ENCODE measurements at places on chromosomes 12 and 14.
A peak's percentile ranks its signal among the peaks of the same experiment; 100 is the strongest.

DNA sequence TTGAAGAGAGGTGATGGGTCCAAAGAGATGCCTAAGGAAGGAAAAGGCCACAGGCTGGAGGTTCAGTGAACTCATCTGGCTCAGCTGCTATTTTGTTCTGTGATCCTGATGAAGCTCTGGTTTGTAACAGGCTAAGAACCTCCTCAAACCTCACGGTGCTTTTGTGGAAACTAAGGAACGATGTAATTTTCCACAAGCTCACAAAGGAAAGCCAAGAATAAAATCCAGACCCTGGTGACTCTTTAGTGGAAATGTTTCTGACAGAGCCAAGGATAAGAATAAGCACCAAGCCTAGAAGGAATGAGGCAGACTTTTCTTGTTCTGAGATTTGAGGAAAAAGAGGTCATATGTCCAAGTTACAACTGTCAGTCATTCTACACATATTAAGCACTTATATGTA is 93.6 kb downstream of the SLC24A4 start:
- no peak for DNase-seq

DNA sequence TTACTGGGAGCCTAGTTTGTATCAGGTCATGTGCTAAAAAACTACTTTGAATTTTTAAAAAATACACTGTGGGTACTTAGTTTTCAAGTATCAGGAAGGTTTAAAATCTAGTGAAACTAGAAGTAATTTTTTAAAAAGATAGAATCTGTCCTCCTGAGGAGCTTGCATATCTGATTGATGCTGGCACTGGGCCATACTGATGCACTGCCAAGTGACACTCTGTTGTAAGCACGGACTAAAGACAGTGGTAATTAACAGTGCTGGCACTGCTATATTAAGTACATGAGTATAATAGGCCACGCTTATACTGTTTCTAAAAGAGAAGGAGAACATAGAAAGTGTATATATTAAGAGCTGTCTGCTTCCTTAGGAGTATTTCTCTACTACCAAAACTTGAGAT is 10.0 kb upstream of the TBC1D30 start:
- DNase-seq = no peak

DNA sequence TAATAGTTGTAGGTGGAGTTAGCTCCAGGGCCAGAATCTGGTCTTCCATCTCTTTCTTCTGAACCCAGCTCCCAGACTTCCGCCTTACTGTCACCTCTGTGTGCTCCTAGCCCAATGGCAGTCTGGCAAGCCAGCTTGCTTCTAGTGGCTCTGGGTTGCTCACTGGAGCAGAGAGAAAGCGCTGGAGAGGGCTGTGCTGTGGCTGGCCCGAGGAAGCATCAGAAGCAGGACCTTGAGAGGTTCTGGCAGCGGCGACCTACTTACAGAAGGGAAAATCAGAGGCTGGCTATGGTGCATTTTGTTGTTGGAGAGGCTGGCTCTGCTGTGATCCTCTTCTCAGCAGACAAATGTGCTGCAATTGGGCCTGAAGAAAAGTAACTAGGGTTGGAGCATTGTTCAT is 28.6 kb downstream of the KCNA5 start:
- DNase-seq = no peak

GRCh38 chr14:100221533-100222223 is 17.3 kb upstream of the YY1 start:
- DNase-seq = peak; percentile 68

DNA sequence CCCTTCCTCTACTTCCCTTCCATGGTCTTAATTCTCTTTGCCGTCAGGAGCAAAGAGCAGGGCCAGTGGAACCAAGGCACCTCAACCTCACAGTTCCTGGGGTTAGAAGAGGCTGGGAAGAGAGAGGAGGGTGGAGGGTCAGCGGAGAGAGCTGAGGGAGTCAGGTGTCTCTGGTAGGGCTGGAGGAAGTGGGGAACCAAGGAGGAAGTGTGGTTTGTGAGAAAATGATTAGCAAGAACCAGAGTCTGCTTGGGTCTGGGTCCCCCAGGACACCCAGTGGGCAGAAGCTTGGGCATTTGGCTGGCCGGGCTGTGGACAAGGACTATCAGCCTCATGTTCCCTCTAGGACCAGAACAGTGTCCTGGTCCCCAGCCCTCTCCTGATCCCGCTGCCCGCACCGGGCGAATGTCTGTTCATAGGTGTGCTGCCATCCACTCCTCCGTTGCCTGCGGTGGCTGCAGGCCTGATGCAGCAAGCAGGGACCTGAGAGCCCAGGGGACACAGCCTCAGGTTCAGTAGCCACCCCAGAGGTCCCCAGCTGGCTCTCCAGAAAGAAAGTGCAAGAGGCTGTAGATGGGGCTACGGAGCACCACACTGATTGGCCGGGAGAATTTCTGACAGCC is 2.3 kb downstream of the HOXC12 start:
- no peak for DNase-seq

- DNase-seq = no peak
Measured at GRCh38 chr12:113416091-113416754, 6.0 kb upstream of the SDSL start.

DNA sequence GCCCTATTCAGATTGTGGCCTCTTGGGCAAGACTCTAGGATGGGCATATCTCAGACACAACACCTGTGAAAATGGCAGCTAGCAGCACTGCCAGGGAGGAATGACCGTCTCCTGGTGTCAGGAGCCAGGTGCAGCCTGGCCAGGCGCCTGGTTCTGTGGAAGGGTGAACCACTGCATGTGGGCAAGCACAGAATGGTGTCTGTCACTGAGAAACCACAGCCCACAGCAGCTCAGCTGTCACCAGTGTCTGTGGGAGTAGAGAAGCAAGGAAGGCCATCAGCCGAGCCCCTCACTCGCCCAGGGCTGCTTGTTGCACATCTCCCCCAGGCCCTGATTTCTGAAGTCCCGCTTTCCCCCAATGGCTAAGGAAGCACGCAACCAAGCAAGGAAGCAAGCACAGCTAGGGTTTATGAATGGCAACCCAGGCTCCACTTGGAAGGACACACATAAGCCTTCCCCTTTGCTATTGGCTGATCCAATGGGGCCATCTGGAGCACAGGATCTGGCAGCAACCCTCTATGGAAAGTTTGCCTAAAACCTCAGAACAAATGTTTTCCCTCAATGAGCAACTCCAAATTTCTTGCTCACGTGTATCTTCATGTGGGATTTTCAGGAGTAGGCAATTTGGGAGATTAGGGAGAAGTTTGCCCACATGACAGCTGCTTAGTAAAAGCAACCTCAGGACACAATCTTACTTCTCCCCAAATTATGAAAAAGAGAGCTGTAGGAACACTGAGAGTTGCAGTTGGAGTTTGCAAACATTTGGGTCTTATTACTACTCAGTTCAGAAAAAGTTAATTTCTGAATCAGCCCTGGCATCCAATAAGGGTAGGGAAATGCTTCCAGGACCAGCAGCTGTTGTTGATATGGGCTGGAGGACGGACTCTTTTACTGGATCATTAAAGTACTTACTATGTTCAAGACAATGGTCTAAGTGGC is 44.7 kb downstream of the GPHB5 start:
- no peak for DNase-seq

- DNase-seq = no peak
Measured at GRCh38 chr14:38079268-38079667, 128.4 kb upstream of the SSTR1 start.

DNA sequence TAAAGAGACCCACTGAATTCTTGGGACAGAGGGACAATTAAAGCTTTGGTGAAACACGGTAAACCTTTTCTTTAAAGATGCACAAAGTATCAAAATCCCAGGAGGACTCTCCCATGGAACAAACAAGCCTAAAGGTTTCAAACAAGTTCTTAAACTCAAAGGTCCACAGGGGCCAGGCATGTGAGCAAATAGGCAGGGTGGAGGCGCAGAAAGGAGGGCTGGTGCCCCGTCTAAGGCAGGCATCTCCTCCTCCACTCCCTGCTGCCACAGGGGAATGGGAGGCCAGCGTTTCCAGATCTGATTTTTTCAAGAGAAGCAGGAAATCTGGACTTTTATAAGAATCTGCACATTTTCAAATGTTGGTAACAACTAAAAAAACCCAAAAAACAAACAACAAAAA is 7.6 kb downstream of the RPS6KL1 start:
- no peak for DNase-seq

DNA sequence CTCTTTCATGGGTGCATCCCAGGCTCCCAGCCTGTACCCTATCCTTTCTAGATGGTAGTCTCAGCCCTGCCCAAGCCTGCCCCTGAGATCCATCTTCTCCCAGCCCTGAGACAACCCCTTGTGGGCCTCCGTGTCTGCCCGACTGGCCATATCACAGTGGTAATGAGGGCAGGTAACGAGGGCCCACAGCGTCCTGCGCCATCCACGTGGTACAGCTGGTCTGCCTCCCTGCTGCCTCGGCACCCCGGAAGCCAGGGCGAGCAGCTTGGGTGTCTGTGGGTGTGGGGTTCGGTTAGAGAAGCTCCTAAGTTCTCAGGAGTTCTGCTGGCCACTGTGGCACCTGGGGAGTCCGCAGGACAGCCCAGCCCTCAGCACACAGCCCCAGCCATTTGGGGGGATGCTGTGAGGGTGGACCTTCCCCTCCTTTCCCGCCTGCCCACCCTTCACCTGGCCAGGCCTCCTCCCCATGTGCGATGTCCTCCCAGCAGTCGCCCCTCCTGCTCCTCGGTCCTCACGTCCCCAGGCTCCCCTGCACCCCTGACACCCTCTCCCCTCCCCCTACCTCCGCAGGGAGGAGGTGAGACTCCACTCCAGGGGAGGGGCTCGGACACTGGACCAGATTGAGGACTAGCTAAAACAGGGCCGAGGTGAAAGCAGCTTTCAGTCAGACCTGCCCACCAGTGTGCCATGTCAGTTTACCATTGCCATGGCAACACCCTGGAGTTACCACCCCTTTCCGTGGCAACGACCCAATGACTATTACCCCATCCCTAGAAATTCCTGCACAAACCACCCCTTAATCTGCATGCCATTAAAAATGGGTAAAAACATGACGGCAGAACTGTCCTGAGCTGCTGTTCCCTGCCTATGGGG is 69.0 kb downstream of the KIF26A start:
- no peak for DNase-seq

- DNase-seq = no peak
Measured at GRCh38 chr14:102793531-102794328, 16.5 kb downstream of the TRAF3 start.

DNA sequence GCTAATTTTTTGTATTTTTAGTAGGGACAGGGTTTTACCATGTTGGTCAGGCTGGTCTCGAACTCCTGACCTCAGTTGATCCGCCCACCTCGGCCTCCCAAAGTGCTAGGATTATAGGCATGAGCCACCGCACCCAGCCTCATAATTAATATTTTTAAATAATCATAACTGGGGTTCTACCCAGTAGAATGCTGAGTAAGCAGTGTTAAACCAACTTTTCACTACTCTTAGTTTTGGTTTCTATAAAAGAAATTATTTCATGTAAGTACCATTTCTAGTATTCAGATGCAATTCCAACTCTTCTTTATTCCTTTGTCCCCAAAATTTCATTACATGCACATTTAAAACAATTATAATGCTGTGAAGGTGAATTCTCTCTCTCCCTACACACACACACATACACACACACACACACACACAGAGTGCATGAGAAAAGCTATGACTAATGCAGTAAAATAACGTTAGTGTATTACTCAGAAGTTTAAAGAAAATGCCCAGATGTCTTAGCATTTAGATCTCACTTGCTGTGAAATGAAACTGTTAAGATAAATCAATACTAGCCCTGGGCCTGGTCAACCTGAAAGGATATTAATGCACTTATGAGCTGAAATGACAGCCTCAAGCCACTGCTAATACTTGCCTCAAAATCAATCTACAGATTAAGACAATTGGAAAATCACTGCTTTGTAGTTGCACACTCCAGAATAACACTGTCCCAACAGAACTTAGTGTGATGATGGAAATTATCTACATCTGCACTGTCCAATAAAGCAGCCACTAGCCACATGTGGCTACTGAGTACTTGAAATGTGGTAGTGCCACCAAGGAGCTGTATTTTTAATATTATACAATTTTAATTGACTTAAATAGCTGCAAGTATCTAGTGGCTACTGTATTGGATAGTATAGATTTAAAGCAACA is 36.0 kb downstream of the PTPN21 start:
- no peak for DNase-seq

DNA sequence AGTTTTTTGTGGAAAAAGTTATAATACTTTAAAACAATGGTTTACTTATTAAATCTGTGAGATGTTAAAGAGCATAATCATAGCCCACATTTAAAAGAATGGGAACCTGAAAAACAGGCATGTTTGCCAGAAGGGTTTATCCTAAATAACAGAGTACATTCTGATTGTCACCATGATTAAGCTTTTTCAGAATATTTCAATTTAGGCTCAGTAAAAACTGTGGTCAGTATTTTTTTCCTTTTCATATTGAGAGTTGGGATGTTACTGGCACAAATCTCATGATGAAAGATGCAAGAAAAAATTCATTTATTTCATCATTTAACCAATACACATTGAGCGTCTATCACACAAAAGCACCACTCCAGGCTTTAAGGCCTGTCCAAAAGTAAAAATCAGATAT is 18.6 kb downstream of the EPS8 start:
- DNase-seq = no peak

GRCh38 chr14:76924371-76925096 is 98.3 kb downstream of the LRRC74A start:
- DNase-seq = peak; percentile 64

DNA sequence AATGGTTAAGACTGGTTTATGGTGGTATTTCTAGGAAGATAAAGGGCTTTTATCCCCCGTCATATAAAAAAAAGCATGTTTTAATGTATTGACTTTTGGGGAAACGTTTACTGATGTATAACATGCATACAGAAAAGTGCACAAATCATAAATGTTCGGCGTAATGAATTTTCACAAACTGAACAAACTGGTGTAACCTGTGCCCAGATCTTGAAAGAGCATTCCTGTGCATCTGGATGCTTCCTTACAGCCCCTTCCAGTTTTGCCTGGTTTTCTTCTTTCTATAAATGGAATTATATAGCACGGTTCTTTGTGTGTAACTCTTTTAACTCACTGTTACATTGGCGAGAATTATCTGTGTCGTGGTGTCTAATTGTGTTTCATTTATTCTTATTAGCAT is 693.8 kb upstream of the TBX3 start:
- no peak for DNase-seq

Data from naive thymus-derived CD8-positive, alpha-beta T cell (primary cell).